NCI-H2107 (cell line): ENCODE measurements at places on chromosomes 7 and 10.

DNA sequence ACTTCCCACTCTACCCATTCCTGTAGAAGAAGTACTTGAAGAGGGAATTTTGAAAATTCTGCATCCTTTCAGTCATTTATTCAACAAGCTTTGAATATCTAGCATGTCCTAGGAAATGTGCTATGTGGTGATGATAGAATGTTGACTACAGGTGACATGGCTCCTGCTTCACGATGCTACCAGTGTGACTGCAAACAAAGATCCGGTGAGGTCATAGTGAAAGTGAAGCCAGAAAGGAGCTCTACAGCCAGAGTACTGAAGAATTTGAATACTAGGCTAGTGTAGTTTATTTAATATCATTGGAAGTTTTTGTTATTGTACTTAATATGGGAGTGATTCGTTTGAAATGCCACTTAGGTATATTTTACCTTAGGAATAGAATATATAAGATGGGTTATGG is 348.1 kb downstream of the TFEC start:
- no peak for DNase-seq

DNA sequence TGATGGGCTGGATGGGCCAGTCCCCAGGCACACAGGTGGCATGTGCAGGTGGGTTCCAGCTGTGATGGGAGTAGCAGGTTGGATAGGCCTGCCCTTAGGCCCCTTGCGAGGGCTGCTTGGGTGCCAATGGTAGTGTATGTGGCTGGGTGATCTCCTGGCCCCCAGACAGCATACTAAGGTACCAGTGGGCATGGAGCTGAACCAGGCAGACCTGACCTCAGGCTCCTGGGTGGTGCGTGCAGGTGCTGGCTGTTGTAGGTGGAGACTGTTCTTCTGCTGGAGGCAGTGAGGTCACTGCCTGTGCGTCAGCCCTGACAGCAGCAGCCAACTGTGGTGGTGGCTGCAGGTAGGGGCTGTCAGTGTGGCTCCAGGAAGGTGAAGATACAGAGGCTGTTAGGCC is 384.7 kb downstream of the ANKRD7 start:
- no peak for DNase-seq

DNA sequence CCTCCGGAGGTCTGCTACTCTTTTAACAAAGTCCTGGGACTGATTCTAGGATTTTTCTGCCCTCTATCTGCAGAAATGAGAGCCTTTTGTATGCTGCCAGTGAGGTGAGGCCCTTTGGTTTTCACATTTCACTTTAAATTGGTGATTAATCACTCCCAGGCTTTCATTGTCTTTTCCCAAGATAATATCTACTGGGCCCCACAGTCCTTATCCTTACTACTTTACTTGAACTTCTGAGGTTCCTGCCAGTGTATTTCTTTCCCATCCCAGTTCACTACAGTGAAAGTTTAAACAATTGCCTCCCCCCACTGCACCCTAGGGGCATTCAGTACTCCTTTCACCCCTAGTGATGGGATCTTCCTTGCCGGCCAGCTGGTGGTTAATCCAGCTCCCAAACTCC is 127.4 kb upstream of the INHBA start:
- DNase-seq = no peak

GRCh38 chr10:69317626-69318105 is 39.4 kb downstream of the HK1 start:
- no peak for DNase-seq

DNA sequence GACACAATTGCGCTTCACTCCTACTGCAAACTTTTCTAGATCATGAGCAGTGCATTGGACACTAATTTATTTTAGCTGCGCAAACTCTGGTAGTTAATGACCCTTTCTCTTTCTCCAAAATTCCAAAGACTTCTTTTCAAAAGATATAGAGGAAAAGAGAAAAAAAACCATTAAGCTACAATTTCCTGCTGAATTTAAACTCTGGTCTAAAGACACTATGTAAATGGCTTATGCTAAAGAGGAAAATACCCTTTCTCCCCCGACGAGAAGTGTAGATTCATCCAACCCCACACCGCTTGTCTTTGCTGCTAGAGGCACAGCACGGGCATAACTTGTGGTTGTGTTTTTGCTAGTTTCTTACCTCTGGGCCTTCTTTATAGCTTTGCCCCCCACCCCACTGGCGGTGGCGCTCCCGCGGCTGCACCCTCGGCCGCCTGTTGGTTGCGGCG is 84.1 kb downstream of the SNX10 start:
- no peak for DNase-seq

DNA sequence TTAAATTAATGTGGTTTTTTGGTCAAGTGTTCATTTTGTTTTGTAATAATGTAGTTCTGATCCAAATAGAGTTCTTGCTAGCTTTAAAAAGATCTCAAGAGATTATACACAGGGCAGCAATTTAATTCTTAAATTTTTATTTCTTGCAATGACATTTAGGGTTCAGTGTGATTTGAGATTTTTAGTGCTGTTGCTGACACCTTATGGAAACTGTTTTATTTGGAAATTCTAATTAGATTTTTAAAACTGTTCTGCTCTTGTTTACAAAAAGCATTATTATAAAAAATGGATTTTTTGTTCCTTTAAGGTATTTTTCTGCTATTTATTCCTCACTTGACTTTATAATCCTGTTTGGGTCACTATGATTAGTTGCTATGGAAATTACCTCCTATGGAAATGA is 72.1 kb downstream of the RTKN2 start:
- no peak for DNase-seq

- no peak for DNase-seq
Observed at GRCh38 chr7:86012971-86013370, 630.7 kb upstream of the GRM3 start.

DNA sequence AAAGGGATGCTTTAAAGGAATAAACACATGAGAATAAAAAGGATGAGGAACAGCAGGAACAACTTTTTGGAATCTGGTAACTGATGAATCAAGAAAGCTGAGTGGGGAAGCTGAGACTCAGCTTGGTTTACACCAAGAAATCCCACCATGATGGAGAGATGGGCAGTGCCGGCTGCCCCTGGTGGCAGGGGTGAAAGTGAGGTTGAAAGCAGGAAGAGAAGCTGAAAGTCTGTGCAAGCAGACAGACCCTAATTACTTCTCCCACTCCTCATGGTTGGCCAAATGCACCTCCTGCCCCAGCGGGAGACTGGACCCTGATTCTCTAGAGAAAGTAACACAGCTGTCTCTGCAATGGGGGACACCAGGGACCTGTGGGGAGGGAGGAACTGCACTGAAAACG is 57.6 kb upstream of the NANOS1 start:
- DNase-seq = no peak

DNA sequence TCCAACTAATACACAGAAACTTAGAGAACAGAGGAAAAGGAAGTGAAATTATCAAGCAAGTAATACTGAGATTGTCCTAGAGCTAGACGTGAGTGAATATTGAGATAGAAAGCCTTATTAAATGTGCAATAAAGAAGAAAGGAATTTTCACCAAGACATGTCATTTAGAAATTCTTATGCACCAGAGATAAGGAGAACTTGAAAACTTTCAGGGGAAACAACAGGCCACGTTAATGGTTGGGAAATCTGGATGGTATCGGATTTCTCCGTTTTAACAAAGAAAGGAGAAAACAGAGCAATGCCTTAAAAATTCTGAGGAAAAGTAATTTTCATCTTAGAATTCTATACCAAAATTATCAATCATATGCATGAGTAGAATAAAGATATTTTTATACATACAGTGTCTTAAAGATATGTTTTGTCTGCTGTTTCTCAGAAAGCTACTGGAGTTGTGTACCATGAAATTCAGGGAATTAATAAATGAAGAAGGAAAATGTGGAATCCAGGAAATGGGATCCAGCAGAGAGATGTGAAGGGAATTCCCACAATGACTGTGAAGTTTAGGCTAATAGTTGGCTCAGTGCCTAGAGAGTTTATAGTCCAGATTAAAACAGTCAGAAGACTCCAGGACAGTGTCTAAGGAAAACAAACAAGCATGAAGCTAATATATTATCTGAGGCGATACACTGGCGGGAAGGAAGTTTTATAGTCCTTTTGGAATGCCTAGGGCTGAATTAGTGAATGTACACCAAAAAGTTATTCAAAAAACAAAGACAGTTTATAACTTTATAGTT is 159.5 kb downstream of the PPP1R9A start:
- DNase-seq = no peak

DNA sequence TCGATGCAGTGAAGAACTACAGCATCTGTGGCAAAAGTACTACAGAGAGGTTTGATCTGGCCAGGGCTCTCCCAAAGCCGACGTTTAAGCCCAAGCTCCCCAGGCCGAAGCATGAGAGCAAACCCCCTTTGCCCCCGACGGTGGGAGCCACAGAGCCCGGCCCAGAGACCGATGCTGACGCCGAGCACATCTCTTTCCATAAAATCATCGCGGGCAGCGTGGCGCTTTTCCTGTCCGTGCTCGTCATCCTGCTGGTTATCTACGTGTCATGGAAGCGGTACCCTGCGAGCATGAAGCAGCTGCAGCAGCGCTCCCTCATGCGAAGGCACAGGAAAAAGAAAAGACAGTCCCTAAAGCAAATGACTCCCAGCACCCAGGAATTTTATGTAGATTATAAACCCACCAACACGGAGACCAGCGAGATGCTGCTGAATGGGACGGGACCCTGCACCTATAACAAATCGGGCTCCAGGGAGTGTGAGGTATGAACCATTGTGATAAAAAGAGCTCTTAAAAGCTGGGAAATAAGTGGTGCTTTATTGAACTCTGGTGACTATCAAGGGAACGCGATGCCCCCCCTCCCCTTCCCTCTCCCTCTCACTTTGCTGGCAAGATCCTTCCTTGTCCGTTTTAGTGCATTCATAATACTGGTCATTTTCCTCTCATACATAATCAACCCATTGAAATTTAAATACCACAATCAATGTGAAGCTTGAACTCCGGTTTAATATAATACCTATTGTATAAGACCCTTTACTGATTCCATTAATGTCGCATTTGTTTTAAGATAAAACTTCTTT is 2.3 kb downstream of the LRRTM3 start:
- no peak for DNase-seq

GRCh38 chr10:103549349-103549685 is 55.8 kb downstream of the NEURL1 start:
- DNase-seq = no peak

DNA sequence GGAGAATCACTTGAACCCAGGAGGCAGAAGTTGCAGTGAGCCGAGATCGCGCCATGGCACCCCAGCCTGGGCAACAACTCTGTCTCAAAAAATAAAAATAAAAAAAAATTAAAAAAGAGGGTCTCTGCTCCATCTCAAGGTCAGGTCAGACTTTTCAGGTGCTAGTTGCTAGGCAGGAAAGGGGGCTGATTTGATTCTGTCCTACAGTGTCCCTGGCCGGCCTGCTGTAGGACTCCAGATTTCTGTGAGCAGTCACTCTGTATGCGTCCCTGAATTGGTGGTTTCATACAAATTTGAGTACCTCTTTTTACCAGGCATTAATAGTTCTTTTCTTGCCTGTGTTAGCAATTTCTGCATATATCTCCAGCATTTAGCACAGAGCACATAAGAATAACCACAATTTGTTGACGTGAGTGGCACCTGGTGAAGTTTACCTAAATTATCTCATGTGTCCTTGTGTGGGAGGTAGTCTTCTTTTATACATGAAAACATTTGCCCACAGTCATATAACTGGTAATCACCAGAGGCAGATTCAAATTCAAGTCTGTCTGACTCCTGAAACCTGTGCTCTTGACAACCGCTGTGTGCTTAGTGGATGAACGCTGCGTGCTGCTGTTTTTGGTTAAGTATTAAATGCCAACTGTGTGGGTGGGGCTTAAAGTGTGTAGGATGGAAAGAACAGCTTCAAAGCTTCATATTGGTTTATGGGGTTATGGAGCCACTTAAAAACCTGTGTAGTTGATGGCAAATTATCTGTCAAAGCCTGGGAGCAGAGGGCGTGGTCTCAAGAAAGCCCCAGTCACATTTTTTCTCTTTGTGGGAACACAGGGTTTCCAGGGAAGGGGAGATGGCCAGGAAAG is 3.2 kb upstream of the ZNF775 start:
- DNase-seq = no peak

GRCh38 chr7:101536232-101536631 is 92.9 kb downstream of the MYL10 start:
- no peak for DNase-seq

DNA sequence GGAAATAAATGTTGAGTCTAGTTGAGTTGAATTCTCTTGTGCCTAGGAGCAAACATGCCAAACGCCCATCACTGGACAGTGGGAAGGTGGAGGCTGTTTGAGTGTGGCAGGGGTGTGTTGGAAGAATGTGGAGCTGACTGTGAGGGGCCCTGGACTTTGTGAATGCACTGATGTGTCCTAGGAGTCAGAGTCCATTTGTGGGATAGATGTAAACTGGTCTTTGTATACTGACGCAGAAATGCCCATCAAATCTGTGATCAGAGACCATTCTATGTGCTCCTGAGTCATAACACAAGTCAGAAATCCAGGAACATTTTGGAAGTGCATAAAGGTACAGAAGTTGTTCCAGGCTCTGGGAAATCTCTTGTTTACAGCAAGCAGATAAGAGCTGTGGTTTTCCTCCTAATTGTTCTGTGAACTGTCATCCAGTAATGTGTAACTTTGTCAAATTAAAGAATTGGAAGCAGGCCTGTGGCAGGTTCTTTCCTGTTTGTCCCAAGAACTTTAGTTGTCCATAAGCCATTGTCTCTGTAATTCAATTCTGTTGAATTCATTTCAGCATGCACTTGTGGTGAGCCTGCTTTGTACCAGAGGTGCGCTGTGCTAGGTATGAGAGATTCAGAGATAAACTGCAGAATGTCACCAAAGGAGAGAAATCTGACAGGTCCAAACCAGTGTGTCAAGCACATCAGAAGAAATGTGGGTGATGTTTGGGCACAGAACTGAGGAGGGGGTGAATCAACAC is 7.6 kb downstream of the PRXL2A start:
- DNase-seq = no peak
